Neural progenitor cell (in vitro differentiated cells): ENCODE measurements at places on chromosomes 12 and 14. TPM values are rescaled to one million over a fixed set of nuclear protein-coding genes. Genes with fewer than 3 reads are reported as not detected.

DNA sequence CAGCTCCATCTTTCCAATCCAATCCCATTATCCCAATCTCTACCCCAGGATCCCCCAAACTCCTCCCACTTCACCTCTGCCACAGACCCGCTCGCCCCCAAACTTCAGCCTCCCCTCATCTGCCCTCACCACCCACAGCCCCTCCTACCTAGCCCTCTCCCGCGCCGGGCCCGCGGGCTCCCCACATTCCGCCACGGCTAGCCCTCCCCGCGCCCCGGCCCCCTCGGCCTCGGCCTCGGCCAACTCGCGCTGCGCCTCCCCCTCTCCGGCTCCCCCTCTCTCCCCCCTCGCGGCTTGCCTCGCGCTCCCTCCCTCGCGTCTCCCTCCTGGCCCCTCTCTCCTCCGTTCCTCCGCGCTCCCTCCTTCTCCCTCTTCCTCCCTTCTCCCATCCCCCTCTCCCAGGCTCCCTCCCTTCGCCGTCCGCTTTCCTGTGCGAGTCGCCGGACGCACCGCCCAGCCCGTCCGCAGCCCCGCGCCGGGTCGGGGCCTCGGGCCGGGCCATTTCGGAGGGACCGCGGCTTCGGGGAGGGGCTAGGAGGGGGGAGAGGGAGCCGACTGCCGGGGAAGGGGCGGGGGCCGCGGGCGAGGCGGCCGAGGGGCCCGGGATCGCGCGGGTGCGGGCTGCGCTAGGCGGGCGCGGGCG lies at the start of gene ATN1:
TSS of gene ATN1 (plus strand) at position 581 of the 643 bp plus-strand sequence. CDS start 6,043 bp downstream, outside the sequence.
- H3K27ac ChIP-seq, result peak within 1 kb of the TSS; percentile 87
- H3K27me3 ChIP-seq, result no peaks in the 10 kb centered on the region
- peaks cover 40% of the 10 kb centered on the region for H3K4me1 ChIP-seq
- peak; percentile 84 for DNase-seq

The KCNC2 gene
- total RNA-seq, result not detected in 2 replicates

DNA sequence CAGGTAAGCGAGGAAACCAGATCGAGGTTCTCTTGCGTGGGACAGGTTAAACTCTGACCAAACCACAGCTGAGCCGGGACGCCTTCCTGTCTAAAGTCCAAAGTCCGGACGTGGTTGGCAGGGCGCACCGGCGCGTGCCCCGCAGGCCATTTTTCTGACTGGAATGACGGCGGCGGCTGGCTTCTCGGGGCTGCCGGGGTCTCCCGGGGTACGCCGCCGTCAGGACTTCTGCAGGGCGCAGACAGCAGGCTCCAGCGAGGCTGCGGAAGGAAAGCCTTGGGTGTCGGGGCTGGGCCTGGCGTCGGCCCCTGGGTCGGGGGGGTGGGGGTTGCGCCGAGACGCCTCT lies 32.8 kb downstream of the MIA2 start:
- no peaks in the 10 kb centered on the region for H3K36me3 ChIP-seq
- peak overlapping the region; percentile 68 for H3K4me3 ChIP-seq
- H3K27me3 ChIP-seq, result peaks cover 13% of the 10 kb centered on the region
- peaks cover 19% of the 10 kb centered on the region for H3K4me1 ChIP-seq
- no peak for DNase-seq
- H3K27ac ChIP-seq, result peak overlapping the region; percentile 86

DNA sequence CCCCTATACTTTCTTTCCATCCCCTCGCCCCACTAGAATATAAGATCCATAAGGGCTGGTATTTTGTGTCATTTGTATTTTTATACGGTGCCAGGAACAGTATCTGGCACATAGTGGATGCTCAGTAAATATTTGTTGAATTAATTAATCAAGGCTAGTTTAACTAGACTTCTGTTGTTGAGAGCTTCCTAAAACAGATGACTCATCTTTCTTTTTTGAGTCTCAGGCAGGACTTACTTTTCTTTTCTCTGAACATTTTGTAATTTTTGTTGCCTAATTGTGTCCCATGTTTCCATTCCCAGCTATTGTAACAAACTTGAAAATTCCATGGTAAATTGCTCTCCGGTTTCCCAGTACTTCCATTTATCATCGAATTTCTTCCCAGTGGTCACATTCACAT lies 16.7 kb downstream of the STK38L start:
- DNase-seq, result no peak
- no peak overlapping the region for H3K27ac ChIP-seq
- no peak overlapping the region for H3K4me3 ChIP-seq
- no peaks in the 10 kb centered on the region for H3K4me1 ChIP-seq
- H3K27me3 ChIP-seq, result no peaks in the 10 kb centered on the region
- no peaks in the 10 kb centered on the region for H3K36me3 ChIP-seq

The CPNE8 gene
- total RNA-seq, result 13.0 and 19.5 TPM in 2 replicates

GRCh38 chr12:54351341-54351740 lies 12.9 kb downstream of the GPR84 start:
- peak; percentile 30 for DNase-seq
- no peaks in the 10 kb centered on the region for H3K36me3 ChIP-seq
- H3K4me1 ChIP-seq, result peaks cover 93% of the 10 kb centered on the region
- peak overlapping the region; percentile 43 for H3K4me3 ChIP-seq

DNA sequence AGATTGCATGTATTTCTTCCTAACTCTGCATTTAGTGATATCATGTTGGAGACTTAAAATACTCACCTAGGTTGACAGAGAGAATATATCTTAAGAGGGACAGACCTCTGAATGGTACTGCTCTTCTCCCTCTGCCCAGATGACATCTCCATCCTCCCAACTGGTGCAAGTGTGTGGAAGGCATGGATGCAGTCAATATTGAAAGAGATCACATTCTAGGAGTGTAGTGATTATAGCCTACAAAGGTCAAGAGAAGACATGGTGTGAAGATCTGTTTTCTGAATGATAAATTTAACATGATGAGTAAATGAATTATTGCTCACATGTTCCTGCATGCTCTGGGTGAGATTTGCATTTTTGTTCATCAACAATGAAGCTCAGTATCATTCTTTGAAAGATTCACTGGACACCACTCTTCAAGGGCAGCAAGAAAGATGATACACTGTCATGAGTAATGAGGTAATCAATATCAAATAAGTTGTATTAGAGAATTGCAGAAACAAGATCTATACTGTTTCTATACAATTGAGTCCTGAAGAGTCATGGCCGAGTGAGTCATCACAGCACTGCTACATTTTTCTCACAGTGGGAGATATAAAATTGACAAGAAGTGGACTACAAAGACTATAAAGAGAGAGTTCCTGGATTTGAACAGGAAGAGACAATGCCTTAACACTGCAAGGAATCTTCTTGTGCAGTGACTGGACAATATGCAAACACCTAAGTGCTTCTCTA lies 183.3 kb upstream of the KRR1 start:
- no peak for DNase-seq
- H3K4me1 ChIP-seq, result no peaks in the 10 kb centered on the region
- no peak overlapping the region for H3K27ac ChIP-seq
- no peak overlapping the region for H3K4me3 ChIP-seq

DNA sequence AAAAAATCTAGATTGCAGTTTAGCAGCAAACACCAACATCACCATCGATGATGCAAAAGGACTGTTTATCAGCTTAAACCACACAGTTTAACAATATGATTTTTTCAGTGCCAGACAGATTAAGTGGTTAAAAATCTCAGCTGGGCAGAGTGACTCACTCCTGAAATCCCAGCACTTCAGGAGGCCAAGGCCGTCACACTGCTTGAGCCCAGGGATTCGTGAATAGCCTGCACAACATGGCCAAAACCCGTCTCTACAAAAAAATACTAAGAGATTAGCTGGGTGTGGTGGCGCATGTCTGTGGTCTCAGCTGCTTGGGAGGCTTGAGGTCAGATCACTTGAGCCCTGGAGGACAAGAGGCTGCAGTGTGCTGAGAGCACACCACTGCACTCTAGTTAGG lies 8.9 kb downstream of the RSRC2 start:
- H3K4me1 ChIP-seq, result peaks cover 6% of the 10 kb centered on the region
- no peak for DNase-seq
- H3K27ac ChIP-seq, result no peak overlapping the region
- no peaks in the 10 kb centered on the region for H3K27me3 ChIP-seq
- no peak overlapping the region for H3K4me3 ChIP-seq
- H3K36me3 ChIP-seq, result peaks cover 92% of the 10 kb centered on the region

GRCh38 chr12:7161811-7162210 lies 27.7 kb upstream of the PEX5 start:
- peaks cover 17% of the 10 kb centered on the region for H3K27me3 ChIP-seq
- H3K36me3 ChIP-seq, result no peaks in the 10 kb centered on the region
- H3K4me1 ChIP-seq, result no peaks in the 10 kb centered on the region
- DNase-seq, result no peak
- H3K4me3 ChIP-seq, result no peak overlapping the region

- no peaks in the 10 kb centered on the region for H3K27me3 ChIP-seq
- peak overlapping the region; percentile 14 for H3K27ac ChIP-seq
- H3K36me3 ChIP-seq, result no peaks in the 10 kb centered on the region
- peaks cover 32% of the 10 kb centered on the region for H3K4me1 ChIP-seq
- H3K4me3 ChIP-seq, result no peak overlapping the region
These were observed 382.3 kb downstream of the KCNH5 start for GRCh38 chr14:62662811-62663455.
